ENCODE measurements at places on chromosomes 2 and 18. TPM values are rescaled to one million over a fixed set of nuclear protein-coding genes. Genes with fewer than 3 reads are reported as not detected.

FIGN gene
- total RNA-seq = 1.4 TPM

SNTG2 gene
- total RNA-seq = 0.11 TPM

SERPINB13 gene
- total RNA-seq = not detected

KYNU gene
- 16.6 TPM for total RNA-seq

CPLX4 gene
- not detected for total RNA-seq

STK39 gene
- total RNA-seq = 21.0 TPM

VSNL1 gene
- total RNA-seq = 0.77 TPM

DLX2 gene
- not detected for total RNA-seq

TACR1 gene
- total RNA-seq = 0.22 TPM

All from uterine smooth muscle cell (primary cell).